ENCODE measurements at places on chromosomes 3 and 15. TPM values are rescaled to one million over a fixed set of nuclear protein-coding genes. Genes with fewer than 3 reads are reported as not detected.

Gene MBD4
- polyA plus RNA-seq, result 26.5 TPM

Gene ARGFX
- not detected for polyA plus RNA-seq

Gene CHRNB4
- polyA plus RNA-seq, result 0.18 TPM

Gene C2CD4A
- 0.04 TPM for polyA plus RNA-seq

Gene CSTA
- 0.25 TPM for polyA plus RNA-seq

Gene MKRN2OS
- 0.90 TPM for polyA plus RNA-seq

Gene SLC2A2
- not detected for polyA plus RNA-seq

Gene GOLGA8R
- polyA plus RNA-seq, result 9.1 TPM

Gene PPIB
- polyA plus RNA-seq, result 256 TPM

Gene SCG3
- polyA plus RNA-seq, result 0.09 TPM

Gene MST1R
- polyA plus RNA-seq, result 2.4 TPM

Gene PDZRN3
- 69.6 TPM for polyA plus RNA-seq

Gene GOLGA6L7
- 0.15 TPM for polyA plus RNA-seq

Gene ATP10A
- polyA plus RNA-seq, result 2.9 TPM

Gene PAQR5
- 0.37 TPM for polyA plus RNA-seq

Gene P2RY14
- polyA plus RNA-seq, result 1.4 TPM

Gene SEMA3G
- 14.1 TPM for polyA plus RNA-seq

Gene RNU5B-1
- not detected for polyA plus RNA-seq

Gene DUOXA1
- not detected for polyA plus RNA-seq

Gene ERICH6
- polyA plus RNA-seq, result 0.11 TPM

Gene KNL1
- 7.5 TPM for polyA plus RNA-seq

Gene ATP13A5
- polyA plus RNA-seq, result 0.63 TPM

Gene CACNA1D
- polyA plus RNA-seq, result 1.4 TPM

Gene CHST13
- polyA plus RNA-seq, result 0.16 TPM

Gene MYO1E
- 32.9 TPM for polyA plus RNA-seq

Gene LRRIQ4
- 0.13 TPM for polyA plus RNA-seq

Gene CATSPER2
- polyA plus RNA-seq, result 2.1 TPM

Gene GADL1
- polyA plus RNA-seq, result 28.7 TPM

Gene TPRG1
- polyA plus RNA-seq, result 2.7 TPM

Gene RTP3
- 0.14 TPM for polyA plus RNA-seq

Gene SLC24A5
- polyA plus RNA-seq, result not detected

Measured in forelimb muscle (tissue), 1 donor.